ENCODE measurements at places on chromosomes 16 and 17. TPM values are rescaled to one million over a fixed set of nuclear protein-coding genes. Genes with fewer than 3 reads are reported as not detected.

Gene SMURF2
- 11.6 TPM for total RNA-seq

Gene PRSS8
- not detected for total RNA-seq

Gene CACNG3
- not detected for total RNA-seq

Gene CIBAR2
- total RNA-seq = not detected

Gene TEKT5
- not detected for total RNA-seq

Gene SULT1A4
- 2.7 TPM for total RNA-seq

Gene ADGRG1
- total RNA-seq = 18.6 TPM

Gene C17orf50
- total RNA-seq = not detected

Gene HOXB5
- not detected for total RNA-seq

Gene CDK5R1
- 1.4 TPM for total RNA-seq

Gene MRPL10
- 53.5 TPM for total RNA-seq

Gene MYH10
- total RNA-seq = 36.6 TPM

Gene CETP
- total RNA-seq = 0.37 TPM

Gene OR2C1
- not detected for total RNA-seq

Gene TBC1D3B
- 2.8 TPM for total RNA-seq

Gene SOX8
- total RNA-seq = 0.47 TPM

Gene INCA1
- total RNA-seq = 3.2 TPM

Gene HCRT
- total RNA-seq = not detected

Gene TM4SF5
- total RNA-seq = not detected

Gene CSH2
- not detected for total RNA-seq

Gene LYRM1
- total RNA-seq = 71.5 TPM

Gene CDK5RAP3
- 50.8 TPM for total RNA-seq

Gene KRTAP9-4
- not detected for total RNA-seq

Gene HLF
- 38.8 TPM for total RNA-seq

Measured in left ventricle myocardium superior (tissue), 1 donor.